ENCODE measurements at places on chromosomes 16 and 17. TPM values are rescaled to one million over a fixed set of nuclear protein-coding genes. Genes with fewer than 3 reads are reported as not detected.

GRCh38 chr16:68356249-68356918 is 45.6 kb downstream of the PRMT7 start:
- no peak overlapping the region for H3K27ac ChIP-seq
- no peak for DNase-seq
- H3K27me3 ChIP-seq: no peaks in the 10 kb centered on the region
- peaks cover 4% of the 10 kb centered on the region for H3K36me3 ChIP-seq
- H3K4me1 ChIP-seq: no peaks in the 10 kb centered on the region

DNA sequence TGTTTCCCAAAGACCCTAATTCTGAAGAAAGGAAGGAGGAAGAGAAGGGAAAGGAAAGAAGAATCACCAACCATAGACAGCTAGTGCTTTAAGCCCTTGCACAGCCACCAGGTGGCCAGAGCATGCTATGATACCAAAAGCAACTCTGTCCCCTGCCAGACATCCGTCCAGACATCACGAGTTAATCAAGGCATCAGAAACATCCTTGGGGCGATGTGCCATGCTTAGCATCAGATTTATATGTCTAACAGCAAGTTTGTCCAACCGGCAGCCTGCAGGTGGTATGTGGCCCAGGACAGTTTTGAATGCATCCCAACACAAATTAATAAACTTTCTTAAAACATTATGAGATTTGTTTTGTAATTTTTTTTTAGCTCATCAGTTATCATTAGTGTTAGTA is 2.9 kb upstream of the CRYBA1 start:
- H3K27me3 ChIP-seq: no peaks in the 10 kb centered on the region
- no peak overlapping the region for H3K4me3 ChIP-seq
- no peaks in the 10 kb centered on the region for H3K36me3 ChIP-seq

GRCh38 chr17:17387498-17388362 is 84.6 kb downstream of the NT5M start:
- peak; percentile 49 for DNase-seq
- H3K27ac ChIP-seq: no peak overlapping the region
- no peaks in the 10 kb centered on the region for H3K36me3 ChIP-seq
- H3K27me3 ChIP-seq: no peaks in the 10 kb centered on the region

DNA sequence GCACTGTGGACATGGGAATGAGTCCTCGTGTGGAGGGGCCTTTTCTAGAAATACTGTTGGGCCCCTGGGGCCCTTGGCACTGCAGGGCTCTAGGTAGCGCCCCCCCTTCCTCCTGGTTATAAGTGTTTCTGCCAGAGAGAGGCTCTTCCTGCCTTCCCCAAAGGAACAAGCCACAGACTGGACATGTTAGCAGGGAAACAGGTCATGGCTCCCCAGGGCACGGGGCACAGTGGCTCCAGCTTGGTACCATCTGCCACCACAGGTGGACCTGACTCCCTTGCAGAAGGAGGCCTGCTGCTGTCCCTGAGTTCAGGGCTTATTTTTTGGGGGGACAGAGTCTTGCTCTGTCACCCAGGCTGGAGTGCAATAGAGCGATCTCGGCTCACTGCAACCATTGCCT is 8.8 kb downstream of the PDK2 start:
- peaks cover 16% of the 10 kb centered on the region for H3K4me1 ChIP-seq
- H3K4me3 ChIP-seq: no peak overlapping the region
- H3K27me3 ChIP-seq: no peaks in the 10 kb centered on the region
- H3K36me3 ChIP-seq: no peaks in the 10 kb centered on the region

DNA sequence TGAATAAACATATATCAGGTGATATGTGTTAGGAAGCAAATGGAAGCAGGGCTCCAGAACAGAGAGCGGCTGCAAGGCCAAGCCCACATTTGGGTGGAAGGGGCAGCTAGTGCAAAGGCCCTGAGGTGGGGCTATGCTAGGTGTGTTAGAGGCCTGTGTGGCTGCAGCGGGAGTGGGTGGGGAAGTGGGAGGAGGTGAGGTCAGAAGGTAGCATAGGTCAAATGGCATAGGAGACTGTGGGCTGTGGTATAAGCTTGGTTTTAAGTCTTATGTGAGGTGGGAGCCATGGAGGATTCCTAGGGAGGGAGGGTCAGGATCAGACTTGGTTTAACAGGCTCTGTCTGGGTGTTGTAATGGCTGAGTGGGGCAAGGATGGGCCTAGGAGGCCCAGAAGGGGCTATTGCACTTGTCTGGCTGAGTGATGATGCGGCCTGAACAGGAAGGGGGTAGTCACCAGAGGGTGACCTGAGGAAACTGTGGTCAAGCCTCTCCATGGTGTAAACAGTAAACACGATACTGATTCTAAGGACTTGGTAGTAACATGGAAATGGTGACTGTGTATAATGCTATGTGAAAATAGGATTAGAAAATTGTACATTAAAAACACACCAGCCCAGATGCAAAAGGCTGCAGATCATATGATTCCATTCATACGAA is 31.1 kb downstream of the RAI1 start:
- H3K36me3 ChIP-seq: no peaks in the 10 kb centered on the region
- DNase-seq: no peak
- peaks cover 14% of the 10 kb centered on the region for H3K4me1 ChIP-seq
- H3K27ac ChIP-seq: no peak overlapping the region
- H3K4me3 ChIP-seq: no peak overlapping the region

DNA sequence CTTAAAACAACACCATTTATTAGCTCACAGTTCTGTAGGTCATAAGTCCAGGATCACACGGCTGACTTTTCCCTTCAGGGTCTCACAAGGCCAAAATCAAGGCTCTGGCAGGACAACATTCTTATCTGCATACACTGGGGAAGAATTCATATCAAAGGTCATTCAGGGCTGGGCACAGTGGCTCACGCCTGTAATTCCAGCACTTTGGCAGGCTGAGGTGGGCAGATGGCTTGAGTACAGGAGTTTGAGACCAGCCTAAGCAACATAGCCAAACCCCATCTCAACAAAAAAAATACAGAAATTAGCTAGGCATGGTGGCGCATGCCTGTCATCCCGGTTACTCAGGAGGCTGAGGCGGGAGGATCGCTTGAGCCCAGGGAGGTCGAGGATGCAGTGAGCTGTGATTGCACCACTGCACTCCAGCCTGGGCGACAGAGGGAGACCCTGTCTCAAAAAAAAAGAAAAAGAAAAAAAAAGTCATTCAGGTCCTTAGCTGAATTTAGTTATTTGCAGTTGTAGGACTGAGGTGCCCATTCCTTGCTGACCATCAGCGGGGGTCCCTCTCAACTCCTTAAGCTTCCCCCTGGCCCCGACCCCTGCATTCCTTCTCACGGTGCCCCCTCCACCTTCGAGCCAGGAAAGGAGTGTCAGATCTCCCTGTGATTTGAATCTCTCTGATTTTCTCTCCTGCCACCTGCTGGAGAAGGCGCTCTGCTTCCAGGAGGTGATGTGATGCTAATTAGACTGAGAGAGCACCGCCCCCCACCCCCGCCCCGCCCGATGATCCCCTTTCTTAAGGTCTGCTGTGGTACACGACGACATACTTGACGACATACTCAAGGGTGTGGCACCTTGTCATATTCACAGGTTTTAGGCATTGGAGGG is 91.8 kb upstream of the CLEC18A start:
- peak; percentile 85 for DNase-seq
- no peak overlapping the region for H3K4me3 ChIP-seq
- peaks cover 13% of the 10 kb centered on the region for H3K4me1 ChIP-seq
- H3K27ac ChIP-seq: no peak overlapping the region
- H3K27me3 ChIP-seq: no peaks in the 10 kb centered on the region
- H3K36me3 ChIP-seq: no peaks in the 10 kb centered on the region

GRCh38 chr17:2101448-2102257 is 46.8 kb downstream of the HIC1 start:
- H3K36me3 ChIP-seq: no peaks in the 10 kb centered on the region
- H3K27ac ChIP-seq: no peak overlapping the region
- no peak for DNase-seq
- H3K4me3 ChIP-seq: no peak overlapping the region
- no peaks in the 10 kb centered on the region for H3K27me3 ChIP-seq

- no peaks in the 10 kb centered on the region for H3K27me3 ChIP-seq
- no peak overlapping the region for H3K27ac ChIP-seq
- DNase-seq: no peak
- H3K4me3 ChIP-seq: no peak overlapping the region
Measured at GRCh38 chr16:63038397-63039106, 1002.3 kb upstream of the CDH8 start.

GRCh38 chr17:43809121-43809520 is 23.8 kb downstream of the MPP3 start:
- H3K36me3 ChIP-seq: no peaks in the 10 kb centered on the region
- H3K27me3 ChIP-seq: no peaks in the 10 kb centered on the region
- no peaks in the 10 kb centered on the region for H3K4me1 ChIP-seq

- no peak for DNase-seq
- no peaks in the 10 kb centered on the region for H3K36me3 ChIP-seq
- no peaks in the 10 kb centered on the region for H3K27me3 ChIP-seq
- no peaks in the 10 kb centered on the region for H3K4me1 ChIP-seq
- no peak overlapping the region for H3K27ac ChIP-seq
Measured at GRCh38 chr16:47946092-47946491, 209.7 kb downstream of the ABCC12 start.

GRCh38 chr16:5393070-5393469 is 295.5 kb upstream of the EEF2KMT start:
- no peaks in the 10 kb centered on the region for H3K27me3 ChIP-seq
- DNase-seq: no peak
- H3K4me3 ChIP-seq: no peak overlapping the region

The KRT9 gene
- not detected for total RNA-seq

The ITGAX gene
- 0.52 TPM for total RNA-seq

The SRRM2 gene
- 133 TPM for total RNA-seq

The CLEC18B gene
- 6.0 TPM for total RNA-seq

All from Karpas-422 (cell line).